ENCODE measurements at places on chromosomes 6 and 20.

- DNase-seq, result no peak
Measured at GRCh38 chr6:129621252-129621651, 88.7 kb downstream of the ARHGAP18 start.

GRCh38 chr6:144467921-144468320 is 182.8 kb downstream of the UTRN start:
- no peak for DNase-seq

DNA sequence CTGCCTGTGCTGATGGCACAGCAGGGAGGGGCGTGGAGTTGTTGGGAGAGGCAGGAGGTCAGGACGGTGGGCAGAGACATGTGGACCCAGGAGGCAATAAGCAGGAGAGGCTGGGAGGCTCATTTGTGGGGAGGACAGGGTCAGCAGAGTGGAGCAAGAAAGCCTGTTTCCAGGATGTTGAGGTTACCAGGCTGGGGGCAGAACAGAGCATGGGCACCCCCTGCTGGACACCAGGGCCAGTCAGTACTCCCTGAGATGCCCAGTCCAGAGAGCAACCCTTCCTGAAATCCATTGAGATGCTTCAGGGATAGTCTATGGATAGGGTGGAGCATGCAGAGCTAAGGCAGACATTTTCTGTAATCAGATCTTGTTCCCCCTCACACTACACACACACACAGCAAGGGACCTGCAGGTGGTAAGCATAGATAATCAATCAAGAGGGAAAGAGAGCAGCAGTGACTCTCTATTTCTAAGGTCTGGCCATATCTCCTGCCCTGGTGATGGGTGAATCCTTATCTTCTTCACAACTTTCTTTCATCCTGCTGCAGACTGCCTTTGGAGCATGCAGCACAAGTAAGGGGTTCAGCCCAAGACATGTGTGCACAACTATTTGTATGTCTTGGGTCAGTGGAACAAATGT is 41.7 kb downstream of the MOCS1 start:
- peak; percentile 72 for DNase-seq

- DNase-seq, result no peak
Measured at GRCh38 chr6:68008445-68008844, 626.6 kb upstream of the ADGRB3 start.

- no peak for DNase-seq
Measured at GRCh38 chr20:48146877-48147276, 361.6 kb upstream of the SULF2 start.

DNA sequence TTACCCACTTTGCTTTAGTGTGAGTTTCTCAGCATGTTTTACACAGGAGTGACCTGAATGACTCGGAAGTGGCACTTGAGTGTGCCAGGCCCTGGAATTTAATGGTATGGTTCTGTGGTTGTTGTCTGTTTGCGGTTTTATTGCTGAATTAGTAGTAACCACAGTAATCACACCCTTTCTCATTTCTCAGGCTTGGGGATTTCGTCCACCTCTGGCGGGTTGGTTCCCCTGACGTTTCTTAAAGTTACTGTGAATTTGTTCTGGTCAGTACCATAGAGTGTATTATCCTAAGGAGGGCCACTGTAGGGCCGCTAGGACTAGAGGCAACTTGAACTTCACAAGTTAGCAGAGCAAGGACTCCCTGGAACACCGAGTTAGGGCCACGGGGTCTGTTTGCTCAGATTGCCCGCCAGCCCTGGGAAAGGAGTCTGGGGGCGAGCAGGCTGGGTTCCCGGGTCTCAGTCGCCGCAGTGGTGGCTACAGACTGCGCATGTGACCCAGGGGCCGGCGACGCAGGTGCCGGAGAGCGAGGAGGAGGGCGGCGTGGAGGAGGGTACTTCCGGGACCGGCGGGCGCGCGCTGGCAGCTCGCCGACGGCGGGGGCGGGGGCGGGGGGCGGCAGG is 546 bp upstream of the KLHL32 start:
- no peak for DNase-seq

GRCh38 chr20:21684671-21685070 is 20.8 kb upstream of the PAX1 start:
- no peak for DNase-seq

DNA sequence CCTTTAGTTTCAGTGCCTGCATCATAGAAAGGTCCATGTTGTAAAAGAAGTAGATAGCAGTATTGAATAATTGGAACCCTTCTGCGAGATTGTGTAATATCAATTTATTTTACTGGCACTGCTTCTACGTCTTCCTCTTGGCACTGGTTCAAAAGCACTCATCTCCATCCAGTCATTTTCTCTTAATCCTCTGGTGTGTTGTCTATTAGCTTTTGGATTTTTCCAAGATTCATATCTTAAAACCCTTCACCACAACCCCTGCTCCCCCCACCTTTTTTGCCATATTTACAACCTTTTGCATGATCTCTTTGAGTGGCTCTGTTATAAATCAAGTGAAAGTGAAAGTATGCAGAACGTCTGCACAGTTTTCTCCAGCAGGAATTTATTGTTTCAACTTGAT is 76.6 kb upstream of the HSF2 start:
- peak; percentile 32 for DNase-seq

DNA sequence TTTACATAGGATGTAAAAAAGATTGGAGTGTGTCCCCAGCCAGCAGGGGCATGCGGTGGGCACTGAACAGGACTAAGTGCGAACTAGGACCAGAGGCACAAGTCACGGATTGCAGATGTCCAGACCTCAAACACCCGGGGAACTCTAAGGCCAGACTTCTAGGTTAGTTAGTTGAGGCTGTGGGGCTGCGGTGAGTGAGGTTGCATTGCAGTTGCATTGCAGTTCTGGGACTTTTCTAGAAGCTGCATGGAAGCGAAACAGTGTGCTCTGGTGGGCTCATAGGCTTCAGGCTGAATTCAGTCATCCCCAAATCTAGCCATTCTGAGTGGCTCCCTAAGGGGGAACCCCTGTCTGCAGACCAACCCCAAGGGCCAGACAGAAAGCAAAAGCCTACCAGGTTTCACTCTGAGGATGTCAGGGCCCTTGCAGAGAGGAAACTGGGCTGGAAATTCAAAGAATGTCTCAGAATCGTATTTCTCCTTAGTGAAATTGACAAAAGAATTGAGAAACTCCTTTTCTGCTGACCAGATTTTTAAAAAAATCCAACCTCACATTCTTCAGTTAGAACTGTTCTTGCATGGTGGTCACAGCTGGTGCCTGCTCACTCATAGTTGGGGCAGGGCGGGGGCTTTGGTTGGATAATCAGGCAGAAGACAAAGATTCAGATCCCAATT is 182.8 kb downstream of the ZDHHC14 start:
- peak; percentile 26 for DNase-seq

DNA sequence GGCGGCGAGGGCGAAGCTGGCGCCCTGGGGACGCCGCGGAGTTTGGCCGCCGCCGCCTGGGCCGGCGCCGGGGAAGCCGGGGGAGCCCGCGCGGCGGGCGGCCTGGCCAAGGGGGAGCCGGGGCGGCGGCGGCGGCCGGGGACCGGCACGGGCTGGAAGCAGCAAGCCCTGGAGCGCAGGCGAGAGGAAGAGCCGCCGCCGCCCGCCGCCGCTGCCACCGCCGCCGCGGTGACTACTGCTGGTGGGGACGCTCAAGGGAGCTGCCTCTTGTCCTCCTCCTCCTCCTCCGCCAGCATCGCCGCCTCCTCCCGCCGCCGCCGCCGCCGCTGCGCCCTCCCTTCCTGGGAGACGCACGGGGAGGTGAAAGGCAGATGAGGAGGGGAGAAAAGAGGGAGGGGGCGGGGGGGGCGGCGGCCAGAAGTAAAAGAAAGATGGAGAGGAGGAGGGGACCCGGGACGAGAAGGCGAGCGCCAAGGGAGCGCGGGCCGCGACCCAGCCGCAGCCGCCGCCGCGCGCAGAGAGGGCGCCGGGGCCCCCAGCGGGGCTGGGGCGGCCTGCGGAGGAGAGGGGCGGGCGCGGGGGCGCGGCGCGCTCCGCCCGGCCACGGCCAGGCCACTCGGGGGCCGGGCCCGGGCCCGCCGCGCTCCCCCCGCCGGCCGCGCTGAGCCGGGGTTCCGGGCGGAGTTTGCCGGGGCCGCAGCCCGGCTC is 846 bp downstream of the PDE10A start:
- DNase-seq, result peak; percentile 18

- no peak for DNase-seq
Measured at GRCh38 chr6:149252622-149253021, 64.9 kb upstream of the TAB2 start.

DNA sequence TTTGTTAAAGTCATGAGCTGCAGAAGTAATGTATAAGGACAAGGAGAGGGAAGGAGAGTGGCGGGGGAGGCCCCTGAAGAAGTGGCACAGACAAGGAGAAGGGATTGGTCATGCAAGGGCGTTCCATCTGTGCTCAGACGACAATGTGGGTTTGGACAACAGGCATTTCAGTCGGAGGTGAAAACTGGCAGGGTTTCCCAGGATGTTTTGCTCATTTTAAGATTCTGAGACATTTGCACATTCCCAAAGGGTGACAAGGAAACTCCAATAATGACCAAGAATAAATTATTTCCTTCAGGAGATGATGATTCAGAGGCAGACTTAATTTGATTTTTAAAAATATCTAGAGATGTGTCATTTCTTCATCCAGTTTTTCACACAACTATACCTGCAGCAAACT is 181.8 kb downstream of the HIVEP2 start:
- peak; percentile 73 for DNase-seq

DNA sequence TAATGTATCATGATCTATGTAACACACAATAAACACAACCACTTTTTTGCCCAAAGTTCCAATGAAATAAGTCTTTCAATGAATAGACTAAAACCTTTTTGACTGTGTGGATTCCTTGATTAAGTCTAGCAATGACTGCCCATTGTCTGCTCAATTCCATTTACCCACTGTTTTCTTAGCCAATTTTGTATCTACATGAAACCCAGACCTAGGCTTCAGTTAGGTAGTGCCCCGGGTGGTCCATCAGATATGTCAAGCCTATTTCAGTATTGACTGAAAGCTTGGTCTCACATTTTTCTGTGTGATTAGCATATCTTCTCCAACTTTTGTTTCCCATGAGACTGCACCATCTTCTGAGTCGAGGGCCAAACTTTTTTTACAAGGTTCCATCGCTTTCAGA is 615.0 kb downstream of the C6orf118 start:
- DNase-seq, result no peak

DNA sequence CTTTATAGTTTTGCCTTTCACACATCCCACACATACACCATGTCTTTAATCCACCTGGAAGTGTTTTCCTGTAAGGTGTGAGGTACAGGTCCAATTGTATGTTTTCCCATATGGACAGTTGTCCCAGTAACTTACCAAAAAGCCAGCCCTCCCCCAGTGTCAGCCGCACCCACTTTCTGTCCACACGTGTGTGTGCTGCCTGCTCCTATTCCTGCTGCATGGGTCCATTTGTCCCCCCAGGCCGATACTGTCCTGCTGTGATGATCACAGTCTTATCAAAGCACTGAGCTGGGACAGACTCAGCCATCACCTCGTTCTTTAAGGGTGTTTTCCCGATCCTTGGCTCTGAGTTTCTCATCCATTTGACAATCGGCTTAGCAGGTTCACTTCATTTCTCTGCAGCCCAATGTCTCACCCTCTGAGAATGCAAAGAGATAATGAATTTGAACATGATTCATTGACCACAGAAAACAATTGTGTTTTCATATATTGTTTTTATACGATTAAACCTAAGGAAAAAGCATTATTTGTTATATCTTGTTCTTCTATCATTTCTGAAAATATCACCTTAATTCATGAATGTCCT is 9.6 kb downstream of the VSX1 start:
- DNase-seq, result no peak

GRCh38 chr6:143578054-143578453 is 66.5 kb upstream of the FUCA2 start:
- DNase-seq, result no peak

- DNase-seq, result no peak
Measured at GRCh38 chr6:1574083-1574761, 35.5 kb upstream of the FOXC1 start.

DNA sequence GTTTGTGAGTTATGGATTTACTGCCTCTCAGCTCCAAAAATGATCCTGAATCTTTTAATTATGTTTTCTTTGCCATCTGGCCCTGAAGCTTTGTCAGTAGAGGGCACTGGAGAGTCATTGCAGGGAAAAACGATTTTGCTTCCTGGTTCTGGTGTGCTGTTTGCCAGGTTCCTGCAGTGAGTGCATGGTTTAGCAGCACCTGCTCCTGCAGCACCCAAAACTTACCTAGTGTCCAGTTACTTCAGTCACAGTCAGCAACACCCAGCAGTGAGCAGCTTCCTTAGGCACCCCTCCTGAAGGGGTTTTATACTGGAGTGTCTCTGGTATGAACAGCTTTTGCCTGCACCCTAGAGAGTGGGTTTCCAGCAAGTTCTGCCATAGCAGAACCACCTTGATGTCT is 6.0 kb upstream of the TRIM26 start:
- DNase-seq, result peak; percentile 53

DNA sequence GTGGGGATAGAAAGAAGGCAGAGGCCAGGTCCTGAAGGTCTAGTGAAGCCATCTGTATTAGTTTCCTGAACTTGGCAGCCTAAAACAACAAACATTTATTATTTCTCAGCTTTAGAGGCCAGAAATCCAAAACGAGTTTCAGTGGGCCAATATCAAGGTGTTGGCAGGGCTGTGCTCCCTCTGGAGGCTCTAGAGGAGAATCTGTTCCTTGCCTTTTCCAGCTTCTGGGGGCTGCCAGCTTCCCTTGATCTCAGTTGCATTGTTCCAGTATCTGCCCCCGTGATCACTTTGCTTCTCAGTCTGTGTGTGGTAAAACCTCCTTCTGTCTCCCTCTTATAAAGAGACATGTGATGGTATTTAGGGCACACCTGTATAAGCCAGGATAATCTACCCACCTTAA is 82.4 kb downstream of the MAFB start:
- no peak for DNase-seq

- DNase-seq, result no peak
Measured at GRCh38 chr20:46364670-46365486, 41.5 kb downstream of the ELMO2 start.

DNA sequence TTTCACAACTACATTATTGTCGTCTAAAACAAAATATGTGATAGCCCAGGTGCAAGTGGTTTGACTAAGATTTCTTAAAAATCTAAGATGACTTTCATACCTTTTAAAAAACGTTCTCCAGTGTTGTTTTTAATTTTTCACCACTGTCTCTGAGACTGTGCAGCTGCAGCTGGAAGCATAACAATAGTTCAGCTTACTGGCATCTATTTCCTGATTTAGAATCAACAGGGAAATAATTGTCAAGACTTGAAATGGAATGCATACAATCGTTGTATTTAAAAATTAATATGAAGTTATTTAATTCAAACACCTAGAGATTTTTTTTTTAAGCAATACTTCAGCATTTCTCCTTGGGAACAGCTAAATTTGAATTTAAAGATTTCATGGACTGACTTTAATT is 982.0 kb upstream of the EPHA7 start:
- DNase-seq, result no peak

DNA sequence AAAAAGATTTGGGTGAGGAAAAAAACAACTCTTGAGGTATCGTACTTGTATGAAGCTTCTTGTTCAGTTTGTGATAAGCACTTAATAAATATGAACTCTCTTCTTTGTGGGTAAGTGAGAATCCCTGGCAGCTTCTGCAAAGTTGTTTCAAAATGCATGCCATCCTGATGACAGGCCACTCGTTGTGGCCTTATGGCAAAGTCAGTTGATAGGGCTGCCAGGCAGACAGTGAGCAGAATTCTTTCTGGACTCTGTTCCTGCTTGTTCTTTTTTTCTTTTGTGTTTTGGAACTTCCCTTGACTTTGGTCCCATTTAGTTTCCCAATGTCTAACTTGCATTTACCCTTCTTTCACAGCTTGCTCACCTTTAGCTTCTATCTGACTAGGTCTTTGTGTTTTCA is 983.5 kb upstream of the FLRT3 start:
- DNase-seq, result no peak
